ENCODE measurements at places on chromosomes 4 and X.

DNA sequence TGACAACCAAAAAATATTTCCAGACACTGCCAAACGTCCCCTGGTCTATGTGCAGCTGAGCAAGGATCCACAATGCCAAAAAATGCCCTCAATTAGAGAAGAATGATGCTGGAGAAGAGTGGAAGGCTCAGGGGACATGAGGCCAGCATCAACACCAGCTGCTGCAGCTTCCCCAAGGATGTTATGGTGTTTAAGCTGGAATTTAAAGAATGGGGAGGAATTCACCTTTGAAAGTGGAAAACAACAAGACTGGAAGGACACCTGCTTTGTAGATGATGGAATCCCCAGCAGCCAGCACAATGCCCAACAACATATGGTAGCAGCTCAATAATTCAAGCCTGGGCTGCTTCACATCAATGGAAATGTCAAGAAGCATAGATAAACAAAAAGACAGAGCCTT is 20.3 kb upstream of the SMPX start:
- no peak for DNase-seq

- DNase-seq = no peak
Measured at GRCh38 chr4:185396724-185397385, at the start of gene ANKRD37. Gene ANKRD37, plus strand, starts transcription at chr4:185396841. Its CDS starts 83 bp downstream, at chr4:185396924.

DNA sequence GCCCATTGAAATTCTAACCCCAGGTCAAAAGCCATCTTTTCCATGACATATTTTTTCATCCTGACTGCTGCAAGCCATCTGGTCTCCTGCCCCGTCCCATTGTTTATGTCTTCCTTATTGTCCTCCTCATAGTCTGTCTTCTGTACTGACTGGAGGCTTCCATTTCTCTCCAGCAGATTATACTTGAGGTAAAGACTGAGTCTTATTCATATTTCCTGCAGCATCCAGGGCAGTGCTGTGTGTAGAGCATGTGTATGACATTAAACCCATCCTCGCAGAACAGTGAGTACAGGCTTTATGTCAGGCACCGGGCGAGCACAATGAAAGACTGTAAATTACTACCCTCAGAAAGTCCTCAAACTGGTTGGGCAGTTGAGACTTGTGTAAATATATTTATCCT is 275.1 kb downstream of the C4orf33 start:
- DNase-seq = no peak

GRCh38 chr4:742742-743311 is 37.2 kb downstream of the PCGF3 start:
- peak; percentile 22 for DNase-seq

DNA sequence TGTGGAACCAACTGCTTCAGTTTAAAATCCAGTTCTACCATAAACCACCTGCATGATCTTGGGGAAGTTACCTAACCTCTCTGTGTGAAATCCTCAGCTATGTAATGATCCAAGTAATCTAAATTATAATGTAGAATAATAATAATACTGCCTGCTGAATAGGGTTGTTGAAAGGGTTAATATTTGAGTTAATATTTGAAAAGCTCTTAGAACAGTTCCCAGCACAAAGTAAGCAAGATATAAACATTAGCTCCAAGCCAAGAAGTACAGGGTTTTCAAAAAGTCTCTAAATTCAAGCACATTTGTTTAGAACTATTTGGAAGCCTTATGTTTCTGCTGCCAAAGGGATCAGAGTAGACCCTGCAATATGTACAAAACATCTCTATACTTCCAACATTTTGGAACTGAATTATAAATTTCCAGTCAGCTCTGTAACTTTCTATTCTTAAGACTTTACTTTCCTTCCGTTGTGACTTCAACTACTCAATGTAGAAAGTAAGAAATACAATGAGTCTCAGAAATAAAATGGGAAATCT is 76.7 kb upstream of the FAM9C start:
- DNase-seq = no peak

GRCh38 chr4:54961357-54961975 is 163.9 kb downstream of the KDR start:
- DNase-seq = no peak

- DNase-seq = no peak
Measured at GRCh38 chrX:8726031-8726652, 5.8 kb downstream of the ANOS1 start.

All from stimulated activated CD4-positive, alpha-beta T cell treated with anti-CD3 and anti-CD28 coated beads, TNF-alpha, amount 100 ng/mL, for 1 hour (primary cell).